Muscle of back (tissue), 13 donors: ENCODE measurements at places on chromosomes 11 and 22.

DNA sequence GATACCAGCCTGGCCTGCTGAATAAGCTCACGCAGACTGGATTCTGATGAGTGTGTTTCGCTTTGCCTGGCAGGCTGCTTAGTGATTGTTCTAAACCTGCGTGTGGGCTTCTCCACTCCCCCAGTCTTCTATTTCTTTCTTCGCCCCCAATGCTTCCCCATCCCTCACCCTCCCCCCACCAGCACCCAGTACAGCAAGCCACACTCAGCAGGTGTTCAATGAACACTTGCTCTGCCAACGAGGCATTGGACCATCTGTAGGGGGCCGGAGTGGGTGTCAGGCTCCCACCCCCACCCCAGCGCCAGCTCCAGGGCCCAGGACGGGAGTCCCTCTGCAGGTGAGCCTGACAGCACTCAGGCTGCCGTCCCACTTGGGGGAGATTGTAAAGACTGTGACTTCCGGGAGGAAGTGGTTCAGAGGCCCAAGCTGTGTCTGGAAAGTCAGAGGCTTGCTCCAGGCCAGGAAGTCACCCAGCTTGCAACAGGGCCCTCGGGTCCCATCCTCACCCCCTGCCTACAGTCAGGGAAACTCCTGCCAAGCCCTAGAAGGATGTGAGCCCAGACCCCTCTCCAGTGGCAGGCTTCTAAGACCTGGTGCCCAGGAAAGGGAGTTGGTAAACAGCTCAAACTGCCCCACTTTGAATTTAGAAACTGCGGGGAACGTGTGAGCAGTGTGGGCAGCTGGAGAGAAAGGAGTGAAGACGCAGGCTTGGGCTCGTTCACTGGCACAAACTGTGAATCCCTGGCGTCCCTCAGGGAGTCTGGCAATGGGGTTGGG is 66.3 kb upstream of the PRDM11 start:
- DNase-seq: no peak

DNA sequence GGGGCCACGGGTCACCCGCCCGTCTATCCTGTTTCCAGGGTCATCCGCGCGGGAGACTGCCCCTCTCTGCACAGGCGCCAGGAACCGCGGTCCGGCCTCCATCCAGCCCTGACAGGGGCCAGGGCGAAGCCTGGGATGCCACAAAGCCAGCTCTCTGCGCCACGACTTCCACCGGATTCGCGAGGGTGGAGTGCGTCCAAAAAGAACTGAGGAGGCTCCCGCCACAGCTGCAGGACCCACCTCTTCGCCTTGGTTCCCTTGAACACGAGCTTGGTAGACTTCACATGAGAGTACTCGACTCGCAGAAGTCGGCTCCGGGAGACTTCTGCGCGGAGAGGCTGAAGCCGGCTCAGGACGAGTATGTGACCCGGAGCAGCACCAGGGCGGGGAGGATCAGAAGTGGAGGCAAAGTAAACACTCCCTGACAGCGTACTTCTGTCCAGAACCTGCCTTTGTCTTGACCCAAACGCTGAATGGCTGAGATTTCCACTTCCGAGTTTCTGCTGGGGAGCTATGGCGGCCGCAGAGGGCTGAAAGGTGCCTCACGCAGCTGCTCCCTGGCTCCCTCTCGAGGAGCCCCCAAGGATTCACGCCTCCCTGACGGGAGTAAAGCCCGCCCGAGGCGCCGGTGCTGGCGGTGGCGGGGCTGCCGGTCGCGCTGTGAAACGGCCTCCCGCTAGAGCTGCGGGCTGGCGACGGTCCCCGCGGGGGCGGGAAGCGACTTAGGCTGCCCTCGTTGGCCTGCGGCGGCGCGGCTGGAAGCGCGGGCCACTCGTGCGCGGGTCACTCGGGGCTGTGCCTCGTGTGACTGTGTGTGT is 4566.7 kb upstream of the OR11H1 start:
- no peak for DNase-seq

DNA sequence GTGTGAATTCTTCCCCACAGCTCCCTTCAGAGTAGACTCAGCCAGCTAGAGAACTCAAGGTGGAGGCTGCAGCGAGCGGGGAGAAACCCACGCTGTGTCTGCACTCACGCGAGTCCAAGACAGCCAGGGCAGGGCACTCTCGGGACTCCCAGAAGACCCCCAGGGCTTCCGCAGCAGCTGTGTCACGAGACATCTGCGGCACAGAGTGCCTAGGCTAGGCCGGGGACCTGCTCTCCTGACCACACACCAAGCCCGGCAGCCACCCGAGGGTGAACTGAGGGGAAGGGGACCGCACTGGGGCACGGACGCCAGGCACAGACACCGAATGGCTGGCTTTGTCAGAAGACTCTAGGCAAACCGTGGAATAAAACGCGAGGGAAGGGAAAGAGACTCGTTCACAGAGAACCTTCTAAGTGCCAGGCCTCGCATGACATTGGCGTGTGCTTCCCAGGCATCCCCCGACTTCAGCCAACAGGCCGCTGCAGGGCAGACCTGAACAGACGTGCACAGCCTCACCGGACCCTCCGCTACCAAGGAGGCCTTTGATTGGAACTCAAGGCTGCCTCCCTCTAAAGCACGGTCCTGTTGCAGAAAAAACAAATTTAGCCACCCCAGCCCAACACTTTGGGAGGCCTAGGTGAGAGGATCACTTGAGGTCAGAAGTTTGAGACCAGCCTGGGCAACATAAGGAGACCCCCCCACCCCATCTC is 18.2 kb upstream of the MOB2 start:
- no peak for DNase-seq

GRCh38 chr11:64887757-64888405 is 9.5 kb upstream of the EHD1 start:
- peak; percentile 81 for DNase-seq

DNA sequence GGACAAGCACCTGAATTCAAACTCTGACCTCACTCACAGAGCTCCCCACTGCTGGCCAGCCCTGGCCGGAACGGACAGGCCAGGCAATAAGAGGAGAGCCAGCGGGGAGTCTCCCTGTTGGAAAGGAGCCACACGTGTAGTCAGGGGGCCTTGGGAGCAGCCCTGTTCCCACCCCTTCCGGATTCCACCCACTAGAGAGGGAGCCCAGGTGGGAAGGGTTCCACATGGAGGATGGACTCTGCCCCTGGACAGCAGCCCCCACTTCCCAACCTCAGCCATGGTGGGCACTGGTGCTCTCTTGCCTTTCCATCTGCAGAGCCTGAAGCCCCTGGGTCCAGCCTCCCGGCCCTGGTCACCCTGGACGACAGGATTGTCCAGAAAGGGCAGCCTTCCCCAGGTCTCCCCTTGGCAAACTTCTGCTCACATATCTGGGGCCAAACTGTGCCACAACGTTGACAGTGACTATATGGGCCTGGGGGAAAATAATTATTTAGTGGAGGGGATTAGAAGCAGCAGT is 7.5 kb upstream of the APOBEC3A start:
- no peak for DNase-seq

- DNase-seq: no peak
Observed at GRCh38 chr22:41650229-41650628, 29.1 kb downstream of the XRCC6 start.

GRCh38 chr22:37309211-37310074 is 27.1 kb downstream of the CYTH4 start:
- no peak for DNase-seq

DNA sequence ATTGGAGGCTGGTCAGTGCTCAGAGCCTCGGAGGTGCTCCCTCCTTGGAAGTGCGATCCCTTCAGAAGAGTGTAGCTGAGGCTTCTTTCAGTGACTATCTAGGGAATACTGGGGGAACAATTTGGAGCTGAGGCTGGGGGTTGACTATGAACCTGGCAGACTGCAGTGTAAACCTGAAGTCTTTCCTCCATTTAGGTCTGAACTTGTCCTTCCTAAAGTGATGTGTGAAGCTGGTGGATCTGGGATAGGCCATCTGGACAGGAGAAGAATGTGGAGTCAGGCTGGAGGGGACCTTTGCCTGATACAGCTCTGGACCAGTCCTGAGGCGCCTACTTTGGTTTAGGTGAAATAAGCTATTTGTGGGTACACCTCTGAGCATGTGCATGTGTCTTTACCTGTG is 3.5 kb upstream of the INSC start:
- DNase-seq: no peak

DNA sequence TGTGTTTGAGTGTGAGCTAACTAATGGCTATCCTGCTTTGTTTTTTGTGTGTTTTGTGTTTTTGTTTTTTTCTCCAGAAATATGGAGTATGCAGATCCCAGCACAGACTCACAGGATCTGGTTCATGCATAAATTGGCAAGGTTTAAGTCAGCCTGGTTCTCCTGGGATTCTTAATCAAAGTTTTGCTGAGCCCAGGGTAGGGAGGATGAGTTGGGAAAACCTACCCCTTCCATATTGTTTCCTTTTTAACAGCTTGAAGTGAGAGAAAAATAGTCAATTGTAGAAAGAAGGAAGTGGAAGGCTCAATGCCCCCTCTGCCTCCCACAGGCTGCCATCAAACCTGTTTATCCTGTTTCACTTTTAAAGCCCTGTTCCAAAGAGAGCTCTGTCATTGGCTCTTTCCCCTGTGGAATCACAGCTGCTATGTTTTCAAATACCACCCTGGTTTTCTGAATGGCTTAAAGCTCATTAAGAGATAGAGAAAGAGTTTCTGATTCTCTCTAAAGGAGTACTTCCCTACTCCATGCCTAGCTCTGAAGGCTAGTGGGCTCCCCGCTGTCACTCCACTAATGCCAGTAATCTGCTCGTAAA is 23.4 kb upstream of the CADM1 start:
- DNase-seq: no peak

DNA sequence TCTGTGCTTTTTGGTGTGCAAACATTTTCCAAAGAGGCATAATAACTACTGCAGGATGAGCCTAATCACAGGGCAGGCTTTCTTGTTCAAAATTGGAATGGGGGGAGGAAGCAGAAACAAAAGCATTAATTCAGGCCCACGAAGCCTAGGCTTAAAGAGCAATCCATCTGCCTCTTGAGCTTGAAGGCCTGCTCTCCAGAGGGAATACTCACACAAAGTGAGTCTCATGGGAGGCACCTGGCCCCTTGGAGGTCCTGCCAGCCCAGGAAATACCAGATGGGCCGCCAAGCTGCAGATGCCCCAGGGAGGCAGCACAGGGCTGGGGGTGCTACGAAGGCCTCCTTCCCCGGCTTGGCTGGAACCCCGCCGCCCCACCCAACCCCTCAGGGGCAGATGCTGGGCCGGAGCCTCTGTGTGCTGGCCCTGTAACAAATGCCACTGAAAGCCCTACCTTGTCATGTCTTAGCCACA is 39.3 kb upstream of the COMT start:
- DNase-seq: no peak

DNA sequence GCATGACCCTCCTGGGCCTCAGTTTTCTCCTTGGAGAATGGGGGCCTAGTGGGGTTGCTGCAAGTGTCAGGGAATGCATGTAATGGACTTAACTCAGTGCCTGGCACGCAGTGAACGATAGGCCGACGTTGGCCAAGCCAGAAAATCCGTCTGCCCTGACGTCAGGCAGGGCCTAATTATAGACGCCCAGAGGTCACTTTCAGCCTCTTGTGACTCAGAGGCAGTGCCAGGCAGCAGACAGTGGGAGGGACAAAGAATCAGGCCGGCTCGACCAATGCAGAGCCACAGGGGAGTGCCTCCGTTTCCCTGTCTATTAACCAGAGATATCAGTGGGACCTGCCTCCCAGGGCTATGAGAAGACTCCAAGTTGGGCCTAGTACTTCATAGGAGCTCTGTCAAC is 115.0 kb downstream of the MN1 start:
- DNase-seq: peak; percentile 63

DNA sequence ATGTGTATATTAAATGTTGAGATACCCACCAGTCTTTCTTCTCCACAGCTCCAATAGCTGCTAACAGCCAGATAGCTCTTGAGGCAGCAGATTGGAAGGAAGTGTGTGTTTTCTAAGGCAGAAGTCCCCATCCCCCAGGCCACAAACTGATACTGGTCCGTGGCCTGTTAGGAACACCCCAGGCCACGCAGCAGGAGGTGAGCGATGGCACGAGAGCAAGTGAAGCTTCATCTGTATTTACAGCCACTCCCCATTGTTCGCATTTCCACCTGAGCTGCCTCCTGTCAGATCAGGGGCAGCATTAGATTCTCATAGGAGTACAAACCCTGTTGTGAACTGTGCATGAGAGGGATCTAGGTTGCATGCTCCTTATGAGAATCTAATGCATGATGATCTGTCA is 12.7 kb downstream of the CCDC73 start:
- DNase-seq: no peak

DNA sequence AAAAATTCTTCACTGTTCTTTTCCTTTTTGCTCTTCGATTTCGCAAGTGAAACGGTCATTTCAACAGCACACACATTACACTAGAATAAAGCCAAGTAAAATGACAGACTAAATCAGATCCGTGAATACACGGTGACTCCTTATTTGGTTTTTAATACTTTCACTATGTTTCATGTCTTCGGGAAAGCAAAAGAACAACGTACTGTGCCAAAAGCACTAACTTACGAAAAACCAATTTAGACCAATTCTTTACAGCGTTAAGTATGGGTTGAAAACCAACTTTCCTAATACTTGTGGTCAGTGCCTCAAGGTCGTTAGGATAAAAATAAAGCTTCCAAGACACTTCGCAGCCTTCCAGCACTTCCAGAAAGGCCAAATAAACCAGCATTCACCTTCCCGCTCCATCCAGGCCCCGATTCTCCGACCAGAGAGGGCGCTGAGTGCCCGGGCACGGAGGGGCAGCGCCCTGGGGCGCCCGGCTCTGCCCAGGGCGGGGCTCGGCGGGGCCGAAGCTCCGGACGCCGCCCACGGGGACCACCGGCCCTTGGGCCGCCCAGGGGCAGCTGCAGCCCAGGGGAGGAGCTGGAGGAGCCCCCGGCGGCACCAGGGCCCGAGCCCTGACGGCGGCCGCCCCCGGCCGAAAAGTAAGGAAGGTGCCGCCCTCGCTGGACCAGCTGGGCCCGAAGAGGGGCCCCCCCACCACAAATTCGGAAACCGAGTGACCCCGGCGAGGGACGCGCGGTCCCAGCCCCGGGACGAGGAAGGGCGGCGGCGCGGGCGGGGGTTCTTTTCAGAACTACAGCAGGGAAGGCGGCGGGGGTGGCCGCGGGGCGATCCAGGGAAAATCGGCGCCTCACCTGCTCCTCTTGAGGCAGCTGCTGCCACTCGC is 499 bp downstream of the ATL3 start:
- DNase-seq: peak; percentile 83

GRCh38 chr11:46692450-46692849 is 8.0 kb downstream of the ARHGAP1 start:
- no peak for DNase-seq

GRCh38 chr11:68583041-68583446 is 101.3 kb upstream of the GAL start:
- DNase-seq: no peak
